NB4 (cell line): ENCODE measurements at places on chromosomes 11 and 22.
A peak's percentile ranks its signal among the peaks of the same experiment; 100 is the strongest.

DNA sequence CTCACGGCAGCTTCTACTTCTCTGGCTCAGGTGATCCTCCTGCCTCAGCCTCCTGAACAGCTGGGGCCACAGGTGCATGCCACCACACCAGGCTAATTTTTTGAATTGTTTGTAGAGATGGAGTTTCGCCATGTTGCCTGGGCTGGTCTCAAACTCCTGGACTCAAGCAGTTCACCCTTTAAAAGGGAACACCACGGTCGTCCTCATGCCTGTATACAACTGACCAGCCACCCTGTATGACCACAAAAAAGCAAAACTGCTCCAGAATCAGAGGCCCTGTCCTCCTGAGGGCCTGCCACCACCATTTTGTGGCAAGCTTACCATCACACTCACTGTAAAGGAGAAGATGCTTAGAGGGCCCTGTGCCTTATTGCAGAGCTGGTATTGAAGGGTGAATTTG lies 2.2 kb downstream of the GLB1L3 start:
- no peak for DNase-seq

GRCh38 chr22:25370322-25370721 lies 150.9 kb downstream of the CRYBB2 start:
- DNase-seq: no peak

DNA sequence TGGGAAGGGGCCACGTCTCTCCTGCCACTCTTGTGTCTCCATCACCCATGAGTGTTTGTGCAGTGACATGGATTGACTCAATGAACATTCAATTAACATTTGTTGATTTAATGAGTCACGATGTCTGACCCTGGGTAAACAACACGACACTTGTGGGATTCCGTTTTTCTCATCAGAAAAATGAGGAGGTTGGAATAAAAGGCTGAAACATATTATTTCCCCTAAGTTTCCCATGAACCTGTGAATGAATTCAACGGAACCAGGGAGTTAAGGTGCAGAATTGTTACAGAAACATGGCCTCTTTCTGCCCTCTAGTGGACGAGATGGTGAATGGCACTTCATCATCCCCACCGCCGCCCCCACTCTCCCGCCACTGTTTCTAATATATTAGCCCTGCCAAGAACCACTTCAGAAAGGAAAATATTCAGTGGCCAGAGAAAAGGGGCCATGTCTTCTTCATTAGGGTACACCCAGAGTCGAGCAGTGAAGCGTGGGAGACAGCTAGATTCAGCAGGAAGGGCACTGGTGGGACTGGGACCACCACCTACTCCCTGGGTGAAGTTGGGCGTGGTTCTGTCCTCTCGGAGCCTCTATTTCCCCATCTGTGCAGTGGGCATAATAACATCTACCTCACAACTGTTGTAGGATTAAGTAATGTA lies 46.3 kb upstream of the SYT13 start:
- DNase-seq: peak; percentile 56

GRCh38 chr11:45662665-45663485 lies 2.5 kb downstream of the CHST1 start:
- peak; percentile 48 for DNase-seq

GRCh38 chr11:95485115-95485900 lies 254.3 kb upstream of the SESN3 start:
- DNase-seq: no peak

DNA sequence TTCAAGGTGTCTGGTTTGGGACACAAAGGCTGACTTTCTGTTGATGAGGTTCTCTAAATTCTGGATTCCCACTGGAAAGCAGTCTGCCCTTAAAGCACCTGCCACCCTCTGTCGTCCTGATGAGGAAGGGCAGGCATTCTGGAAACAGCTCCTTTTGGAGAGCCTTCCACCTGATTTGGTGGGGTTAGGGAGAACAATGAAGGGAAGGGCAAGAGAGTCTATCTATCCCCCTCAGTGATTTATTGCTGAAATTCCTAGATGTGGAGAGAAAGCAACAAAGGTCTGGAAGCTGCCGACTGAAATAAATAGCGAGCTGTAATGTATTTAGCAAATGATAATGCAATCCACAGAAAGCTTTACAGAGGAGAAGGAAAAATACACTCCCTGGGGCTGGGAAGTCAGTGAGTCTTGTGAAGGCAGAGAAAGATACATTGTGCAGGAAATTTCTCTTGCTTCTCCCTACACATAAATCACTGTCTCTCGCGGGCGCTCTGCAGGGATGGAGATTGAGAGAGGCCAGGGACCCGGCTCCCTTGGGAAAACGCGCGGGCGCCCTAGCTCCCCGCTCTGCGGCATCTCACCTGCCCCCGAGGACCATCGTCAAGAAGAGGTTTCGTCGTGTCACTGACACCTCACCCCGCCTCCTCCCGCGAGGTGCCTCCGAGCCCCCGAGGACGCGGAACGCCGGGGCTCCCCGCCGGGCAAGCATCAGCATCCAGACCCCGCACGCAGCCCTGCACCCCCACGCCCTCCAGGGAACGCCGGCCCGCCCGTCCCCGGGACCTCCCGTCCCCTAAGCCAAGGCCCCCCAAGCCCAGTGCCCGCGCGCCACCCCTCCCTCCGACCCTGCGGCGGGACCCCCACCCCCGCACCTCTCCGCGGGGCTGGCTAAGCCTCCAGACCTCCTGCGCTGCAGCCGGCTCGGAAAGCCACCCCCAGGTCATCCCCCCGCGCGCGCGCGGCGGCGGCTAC lies 673 bp downstream of the CDON start:
- DNase-seq: no peak

DNA sequence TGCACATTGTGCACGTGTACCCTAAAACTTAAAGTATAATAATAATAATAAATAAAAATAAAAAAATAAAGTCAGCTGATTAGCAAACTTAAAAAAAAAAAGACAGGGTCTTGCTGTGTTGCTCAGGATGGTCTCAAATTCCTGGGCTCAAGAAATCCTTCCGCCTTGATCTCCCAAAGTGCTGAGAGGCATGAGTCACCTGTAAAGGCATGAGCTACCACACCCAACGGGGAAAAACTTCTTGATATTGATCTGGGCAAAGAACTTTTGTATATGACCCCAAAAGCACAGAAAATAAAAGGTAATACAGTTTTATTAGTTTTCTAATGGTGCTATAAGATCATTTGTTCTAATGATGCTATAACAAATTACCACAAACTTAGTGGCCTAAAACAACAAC lies 46.1 kb downstream of the ENTHD1 start:
- DNase-seq: no peak

GRCh38 chr11:20501971-20502370 lies 97.4 kb upstream of the SLC6A5 start:
- no peak for DNase-seq
